ENCODE measurements at places on chromosomes 2 and 18.
A peak's percentile ranks its signal among the peaks of the same experiment; 100 is the strongest.

GRCh38 chr2:31032475-31032874 is 105.8 kb downstream of the GALNT14 start:
- no peak for DNase-seq

- DNase-seq, result no peak
These were observed 196.6 kb downstream of the NBAS start for GRCh38 chr2:15364561-15364960.

DNA sequence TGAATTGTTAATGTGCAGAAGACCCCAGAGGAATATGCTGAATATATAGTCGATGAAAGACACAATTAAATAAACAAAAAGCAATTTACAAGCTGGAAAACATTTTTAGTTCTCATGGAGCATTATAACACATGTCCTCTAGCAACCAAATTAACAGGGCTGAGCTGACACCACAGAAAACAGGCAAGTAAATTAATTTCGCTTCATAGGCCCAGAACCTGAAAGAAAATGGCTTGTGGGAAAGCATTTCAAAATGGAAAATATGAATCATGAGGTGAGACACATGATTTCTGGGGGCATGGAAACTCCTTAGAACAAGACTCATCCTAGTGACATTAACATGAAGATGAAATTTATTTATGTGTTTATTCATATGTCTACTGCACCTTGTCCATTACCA is 25.0 kb upstream of the RNF152 start:
- no peak for DNase-seq

- DNase-seq, result no peak
These were observed 428.7 kb upstream of the GYPC start for GRCh38 chr2:126227250-126227649.

DNA sequence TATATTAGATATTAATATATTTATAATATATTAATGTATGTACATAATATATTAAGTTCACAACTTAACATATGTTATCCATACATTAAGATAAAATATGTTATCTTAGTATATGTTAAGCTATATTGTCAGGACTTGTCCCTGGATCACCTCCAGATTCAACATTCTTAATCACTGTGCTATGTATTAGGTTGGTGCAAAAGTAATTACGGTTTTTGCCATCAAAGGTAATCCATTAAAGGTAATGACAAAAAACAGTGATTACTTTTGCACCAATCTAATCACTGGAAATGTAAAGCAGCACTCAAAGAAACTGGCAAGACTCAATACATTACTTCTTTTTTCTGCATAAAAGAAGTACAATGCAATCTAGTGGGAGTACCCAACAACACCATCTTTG is 1099.0 kb upstream of the SLC39A10 start:
- no peak for DNase-seq

DNA sequence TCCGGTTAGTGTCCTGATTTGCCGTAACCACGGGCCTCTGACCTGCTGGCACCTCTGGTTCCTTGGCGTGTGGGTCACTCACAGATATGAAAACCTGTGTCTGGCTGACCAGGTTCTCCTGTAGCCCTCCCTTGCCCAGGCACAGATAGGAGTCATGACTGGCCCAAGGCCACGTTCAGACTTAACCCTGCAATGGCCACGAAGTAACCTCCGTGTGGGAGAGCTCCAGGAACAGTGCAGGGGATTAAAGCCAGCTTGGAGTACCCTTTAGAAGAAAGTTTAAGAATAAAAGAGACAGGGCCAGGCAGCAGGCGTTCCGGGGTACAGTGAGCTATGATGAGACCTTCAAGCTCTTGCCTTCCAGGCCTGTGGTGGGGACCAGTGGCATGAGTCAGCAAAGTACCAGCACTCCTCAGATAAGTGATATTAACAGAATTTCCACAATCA is 25.5 kb downstream of the CENPO start:
- DNase-seq, result peak; percentile 67

- no peak for DNase-seq
These were observed 316.2 kb downstream of the CDH2 start for GRCh38 chr18:27860701-27861107.

- DNase-seq, result no peak
These were observed 22.9 kb downstream of the SERPINB8 start for GRCh38 chr18:63992751-63993150.

DNA sequence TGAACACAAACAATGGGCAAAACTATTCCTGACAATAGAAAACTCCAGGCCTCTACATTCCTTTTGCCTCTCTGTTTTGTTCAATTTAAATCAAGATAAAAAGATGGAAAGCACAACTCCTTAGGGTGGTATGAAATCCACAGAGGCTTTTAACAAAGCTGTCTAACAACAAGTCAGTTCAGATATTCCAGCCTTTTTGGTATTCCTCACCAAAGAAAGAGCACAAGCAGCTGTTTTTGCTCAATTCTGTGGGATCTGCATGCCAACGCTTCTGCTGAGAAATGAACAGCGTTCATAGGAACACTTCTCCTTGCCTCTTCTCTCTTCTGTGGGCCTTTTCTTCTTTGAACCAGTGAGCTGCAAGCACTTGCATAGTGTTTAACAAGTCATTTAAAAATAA is 411.6 kb upstream of the TCF4 start:
- no peak for DNase-seq

DNA sequence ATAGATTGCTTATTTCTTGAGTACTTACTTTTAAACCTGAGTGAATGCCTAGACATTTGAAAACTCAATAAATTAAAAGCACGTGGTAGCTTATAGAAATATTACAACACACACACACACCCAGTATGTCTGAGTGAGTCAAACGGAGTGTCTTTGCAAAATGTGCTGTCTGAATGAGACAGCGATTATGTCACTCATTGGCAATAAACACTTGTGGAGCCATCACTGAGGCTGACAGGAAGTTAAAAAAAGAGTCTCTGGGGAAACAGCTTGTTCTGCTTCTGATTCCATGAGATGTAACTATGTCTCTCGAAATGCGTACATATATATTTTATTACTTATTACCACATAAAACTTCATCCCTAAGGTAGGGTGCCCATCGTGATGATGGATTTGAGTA is 22.3 kb upstream of the VPS4B start:
- peak; percentile 17 for DNase-seq

DNA sequence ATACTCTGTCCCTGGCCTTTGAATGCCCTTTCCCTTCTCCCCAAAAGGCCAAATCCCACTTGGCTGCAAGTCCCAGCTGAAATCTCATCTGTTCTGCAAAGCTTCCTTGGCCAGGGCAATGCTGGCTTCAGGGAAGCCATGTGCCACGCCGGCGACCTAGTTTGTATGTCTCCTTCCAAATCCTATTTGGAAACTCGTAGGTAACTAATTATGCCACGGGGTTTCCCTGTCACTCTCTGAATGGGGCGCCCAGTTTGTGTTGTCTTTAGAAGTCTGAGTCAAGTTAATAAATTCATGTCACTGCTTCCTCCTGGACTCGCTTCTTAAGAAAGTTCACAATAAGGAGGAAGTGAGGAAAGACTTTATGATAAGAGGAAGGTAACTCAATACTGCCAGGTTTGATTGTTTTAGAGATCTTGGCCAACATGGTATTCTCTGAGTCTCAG is 19.1 kb downstream of the FHL2 start:
- DNase-seq, result no peak

DNA sequence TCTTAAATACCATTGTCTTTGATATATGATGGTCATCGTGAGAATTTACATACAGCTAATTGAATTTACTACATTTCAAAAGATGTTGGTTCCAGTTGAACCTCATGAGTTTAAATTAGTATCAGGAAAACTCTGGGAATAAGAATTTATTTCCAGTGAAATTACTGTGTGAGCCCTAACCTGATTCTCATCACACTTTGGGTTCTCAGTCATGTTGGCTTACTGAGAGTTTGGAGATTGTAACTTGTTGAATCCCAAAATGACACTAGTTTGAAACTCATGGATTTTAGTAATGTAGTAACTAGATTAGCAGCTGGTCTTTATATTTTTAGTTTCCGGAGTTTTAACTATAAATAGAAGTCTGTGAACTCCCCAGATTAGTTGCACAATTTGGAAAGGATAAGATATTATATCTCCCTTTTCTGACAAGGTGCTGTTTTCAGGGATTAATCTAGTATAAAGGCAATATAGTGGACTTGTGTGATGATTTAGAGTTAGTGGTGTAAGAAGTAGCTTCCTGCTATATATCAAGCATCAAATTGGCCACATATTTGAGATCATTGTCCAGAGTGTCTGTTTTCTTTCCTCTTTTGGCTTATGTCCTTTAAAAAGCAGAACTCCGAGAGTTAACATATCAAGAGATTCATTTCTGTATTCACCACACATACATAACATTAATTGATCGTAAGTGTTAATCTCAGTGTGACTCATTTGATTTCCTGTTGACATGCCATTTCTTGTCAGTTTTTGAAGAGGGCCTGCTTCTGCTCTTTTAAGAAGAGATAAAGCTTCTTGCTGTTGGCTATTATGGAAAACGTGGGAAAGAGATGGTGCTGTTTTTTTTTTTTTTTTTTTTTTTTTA is 15.7 kb downstream of the NDUFV2 start:
- peak; percentile 67 for DNase-seq

GRCh38 chr2:101521487-101521886 is 46.6 kb upstream of the RFX8 start:
- no peak for DNase-seq

GRCh38 chr2:121287146-121287798 is 2.3 kb upstream of the TFCP2L1 start:
- no peak for DNase-seq

- DNase-seq, result no peak
These were observed 16.8 kb downstream of the SERPINB10 start for GRCh38 chr18:63924551-63924950.

- no peak for DNase-seq
These were observed 57.6 kb upstream of the IGFBP5 start for GRCh38 chr2:216752855-216753505.

GRCh38 chr2:118913803-118914645 is 28.0 kb upstream of the MARCO start:
- no peak for DNase-seq

GRCh38 chr18:36843784-36844183 is 14.9 kb downstream of the KIAA1328 start:
- no peak for DNase-seq

GRCh38 chr2:164920430-164920829 is 34.9 kb downstream of the SLC38A11 start:
- DNase-seq, result no peak

GRCh38 chr18:75407468-75408437 is 19.8 kb downstream of the SMIM21 start:
- DNase-seq, result no peak

- no peak for DNase-seq
These were observed 66.3 kb downstream of the SP110 start for GRCh38 chr2:230153390-230153976.

- DNase-seq, result no peak
These were observed 5.9 kb upstream of the RNF152 start for GRCh38 chr18:61898640-61899101.

DNA sequence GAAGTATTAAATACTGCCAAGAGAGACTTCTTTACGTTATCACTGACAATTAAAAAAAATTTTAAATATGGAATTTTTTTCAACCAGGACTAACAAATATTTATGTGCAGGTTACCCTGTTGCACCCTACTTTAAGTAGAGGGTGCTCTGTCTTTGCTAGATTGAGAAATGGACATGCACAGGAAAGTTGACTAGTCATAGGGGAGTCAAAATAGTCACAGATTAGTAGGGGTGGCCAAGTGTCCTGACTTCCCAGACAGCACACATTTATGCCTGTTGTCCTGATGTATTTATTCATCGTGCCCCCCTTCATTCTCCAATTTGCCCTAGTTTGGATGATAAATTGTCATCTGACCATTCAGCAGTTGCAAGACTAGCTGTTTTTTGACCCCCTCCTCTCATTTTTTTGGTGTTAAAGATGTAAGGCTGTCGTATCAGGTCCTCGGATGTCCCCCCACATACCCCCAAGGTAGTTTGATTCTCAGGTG is 20.3 kb downstream of the CAB39 start:
- DNase-seq, result no peak

DNA sequence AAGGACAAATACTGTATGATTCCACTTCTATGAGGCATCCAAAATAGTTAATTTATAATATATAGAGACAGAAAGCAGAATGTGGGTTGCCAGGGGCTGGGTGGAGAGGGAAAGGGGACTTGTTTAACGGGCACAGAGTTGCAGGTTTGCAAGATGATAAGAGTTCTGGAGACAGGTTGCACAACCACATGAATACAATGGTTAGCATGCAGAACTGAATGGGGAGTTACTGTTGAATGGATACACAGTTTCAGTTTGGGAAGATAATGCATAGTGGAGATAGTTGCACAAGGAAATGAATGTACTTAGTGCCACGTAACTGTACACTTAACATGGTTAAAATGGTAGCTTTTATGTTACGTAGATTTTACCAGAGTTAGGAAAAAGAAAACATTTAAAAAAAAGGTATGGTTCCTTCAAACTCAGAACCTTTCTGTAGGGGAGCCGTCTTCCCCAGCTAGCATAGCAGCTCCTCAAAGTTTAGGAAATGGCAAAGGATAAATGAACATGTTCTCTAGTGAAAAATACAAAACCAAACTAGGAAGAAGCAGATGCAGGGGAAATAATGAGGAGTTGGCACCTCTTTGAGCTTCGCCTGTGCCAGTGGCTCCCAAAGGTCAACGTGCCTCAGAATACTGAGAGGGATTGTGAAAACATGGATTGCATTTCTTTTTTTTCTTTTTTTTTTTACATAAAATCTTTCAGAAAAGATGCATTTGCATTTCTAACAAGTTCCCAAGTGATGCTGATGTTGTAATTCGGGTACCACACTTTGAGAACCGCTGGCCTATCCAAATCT is 95.2 kb downstream of the ZCCHC2 start:
- DNase-seq, result no peak

- DNase-seq, result no peak
These were observed 57.1 kb downstream of the SLC16A14 start for GRCh38 chr2:230011617-230012016.

Measured in hematopoietic multipotent progenitor cell treated with erythropoietin and hydrocortisone succinate and interleukin-3 and kit ligand, for 8 days (in vitro differentiated cells).